ENCODE measurements at places on chromosomes 3 and 15.

DNA sequence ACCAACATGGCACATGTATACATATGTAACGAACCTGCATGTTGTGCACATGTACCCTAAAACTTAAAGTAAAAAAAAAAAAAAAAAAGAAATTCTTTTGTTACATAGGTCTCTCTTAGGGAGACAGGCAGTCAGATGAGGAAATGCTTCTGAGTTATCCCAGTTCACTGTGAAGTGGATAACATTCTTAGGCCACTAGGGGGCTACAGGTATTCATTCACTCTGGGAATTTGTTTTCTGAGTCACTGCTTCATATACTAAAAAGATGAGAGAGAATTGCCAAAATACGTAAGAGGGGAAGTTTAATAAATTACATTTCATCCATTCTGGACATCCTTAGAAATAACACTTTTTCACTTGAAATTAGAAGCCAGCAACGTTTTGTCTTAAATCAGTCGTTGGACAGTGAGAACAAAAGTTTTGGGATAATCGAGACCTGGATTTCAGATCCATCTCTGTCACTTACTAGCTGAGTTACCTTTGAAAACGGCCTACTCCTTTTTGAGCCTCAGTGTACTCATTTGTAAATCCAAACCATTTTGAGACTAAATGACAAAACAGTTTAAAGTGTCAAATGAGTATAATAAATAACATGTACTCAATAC lies 738.4 kb upstream of the ALCAM start:
- DNase-seq, result peak; percentile 77

GRCh38 chr3:108242776-108243175 lies 20.6 kb upstream of the IFT57 start:
- no peak for DNase-seq

GRCh38 chr15:77487469-77487842 lies 66.8 kb downstream of the HMG20A start:
- no peak for DNase-seq

- DNase-seq, result no peak
Measured at GRCh38 chr3:73136941-73137340, 75.5 kb downstream of the EBLN2 start.

- DNase-seq, result no peak
Measured at GRCh38 chr3:165839296-165840076, 2.3 kb upstream of the BCHE start.

GRCh38 chr3:127779747-127780146 lies 42.6 kb downstream of the MGLL start:
- no peak for DNase-seq

DNA sequence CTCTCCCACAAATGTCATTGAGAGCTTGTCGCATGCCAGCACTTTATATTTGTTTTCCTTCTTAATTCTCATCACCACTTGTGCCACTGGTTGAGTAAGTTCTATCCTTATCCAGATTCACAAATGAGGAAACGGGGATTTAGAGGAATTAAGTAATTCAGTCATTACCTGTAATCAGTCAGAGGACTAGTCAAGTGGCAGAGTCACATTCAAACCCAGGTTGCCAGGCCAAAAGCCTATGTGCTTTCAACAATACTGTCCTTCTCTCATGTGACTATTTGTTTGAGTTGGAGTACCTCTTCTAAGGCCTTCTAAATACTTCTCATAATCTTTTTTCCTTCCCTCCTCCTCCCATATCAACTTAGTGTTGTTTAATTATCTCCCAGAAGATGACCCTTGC lies 76.9 kb downstream of the THRB start:
- no peak for DNase-seq

DNA sequence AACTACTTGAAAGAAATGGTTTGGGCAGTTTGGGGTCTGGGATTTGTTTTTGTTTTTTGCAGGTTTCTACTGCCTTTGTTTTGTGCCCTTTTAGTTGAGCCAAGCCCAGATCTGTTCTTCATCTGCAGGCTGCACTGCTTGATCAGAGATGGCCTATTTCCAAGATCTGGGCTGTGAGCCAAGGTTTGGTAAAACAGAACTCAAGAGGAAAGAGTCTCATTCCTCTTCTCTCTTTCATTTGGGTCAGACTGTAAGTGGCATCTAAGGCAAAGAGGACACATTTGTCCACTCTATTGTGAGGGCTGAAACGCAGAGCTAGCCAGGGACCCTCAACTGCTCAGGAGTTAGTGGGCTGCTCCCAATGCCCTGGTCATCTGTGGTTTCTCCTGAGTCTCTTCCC lies 104.4 kb upstream of the UBE3A start:
- DNase-seq, result peak; percentile 69

- no peak for DNase-seq
Measured at GRCh38 chr15:35863655-35864054, 317.7 kb upstream of the DPH6 start.

GRCh38 chr15:98745179-98745578 lies 96.8 kb downstream of the IGF1R start:
- DNase-seq, result no peak

DNA sequence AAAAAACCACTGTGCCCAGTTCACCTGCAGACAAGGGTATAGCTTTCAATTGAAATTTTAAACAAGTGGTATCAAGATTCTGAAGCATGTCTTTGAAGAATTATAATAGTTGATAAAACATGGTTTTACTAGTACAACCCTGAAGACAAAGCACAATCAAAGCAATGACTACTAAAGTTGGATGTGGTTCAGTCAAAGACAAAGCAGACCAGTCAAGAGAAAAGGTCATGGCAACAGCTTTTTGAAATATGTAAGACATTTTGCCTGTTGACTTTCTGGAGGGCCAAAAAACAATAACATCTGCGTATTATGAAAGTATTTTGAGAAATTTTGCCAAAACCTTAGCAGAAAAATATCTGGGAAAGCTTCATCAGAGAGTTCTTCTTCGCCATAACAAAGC lies 1393.6 kb downstream of the SI start:
- no peak for DNase-seq

GRCh38 chr15:40449275-40449674 lies 8.5 kb downstream of the BAHD1 start:
- peak; percentile 46 for DNase-seq

DNA sequence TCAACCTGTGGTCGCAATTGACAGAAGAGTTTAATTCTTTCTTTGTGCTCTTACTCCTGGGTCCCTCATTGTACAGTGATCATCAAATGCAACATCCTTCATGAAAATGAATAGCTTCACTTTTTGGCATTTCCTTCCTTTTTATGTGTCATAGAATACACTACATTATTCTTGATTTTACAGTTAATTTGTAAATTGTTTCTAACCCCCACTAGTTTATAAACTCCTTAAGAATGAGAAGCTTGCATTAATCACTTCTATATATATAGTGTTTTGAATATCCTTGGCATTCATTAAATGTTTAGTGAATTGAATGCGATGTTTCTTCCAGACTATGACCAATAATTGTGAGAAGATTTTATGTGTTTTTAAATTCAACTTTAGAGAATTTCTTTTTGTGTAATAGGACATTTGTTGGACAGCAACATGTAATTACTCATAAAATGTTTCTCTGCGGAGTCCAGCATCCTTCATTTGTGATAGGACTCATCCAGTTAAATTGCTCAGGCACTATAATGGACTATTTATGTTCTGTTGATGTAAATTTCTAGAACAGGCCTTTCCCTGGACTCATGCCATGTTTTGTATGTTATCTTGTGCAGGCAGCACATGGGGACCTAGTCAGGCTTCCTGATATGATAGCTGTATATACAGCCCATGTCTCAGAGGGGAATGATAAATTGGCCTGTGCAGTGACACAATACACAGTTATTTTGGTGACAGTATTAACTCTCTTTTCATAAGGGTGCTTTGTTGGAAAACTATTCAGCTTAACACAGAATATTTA lies 51.3 kb downstream of the MBNL1 start:
- peak; percentile 48 for DNase-seq

DNA sequence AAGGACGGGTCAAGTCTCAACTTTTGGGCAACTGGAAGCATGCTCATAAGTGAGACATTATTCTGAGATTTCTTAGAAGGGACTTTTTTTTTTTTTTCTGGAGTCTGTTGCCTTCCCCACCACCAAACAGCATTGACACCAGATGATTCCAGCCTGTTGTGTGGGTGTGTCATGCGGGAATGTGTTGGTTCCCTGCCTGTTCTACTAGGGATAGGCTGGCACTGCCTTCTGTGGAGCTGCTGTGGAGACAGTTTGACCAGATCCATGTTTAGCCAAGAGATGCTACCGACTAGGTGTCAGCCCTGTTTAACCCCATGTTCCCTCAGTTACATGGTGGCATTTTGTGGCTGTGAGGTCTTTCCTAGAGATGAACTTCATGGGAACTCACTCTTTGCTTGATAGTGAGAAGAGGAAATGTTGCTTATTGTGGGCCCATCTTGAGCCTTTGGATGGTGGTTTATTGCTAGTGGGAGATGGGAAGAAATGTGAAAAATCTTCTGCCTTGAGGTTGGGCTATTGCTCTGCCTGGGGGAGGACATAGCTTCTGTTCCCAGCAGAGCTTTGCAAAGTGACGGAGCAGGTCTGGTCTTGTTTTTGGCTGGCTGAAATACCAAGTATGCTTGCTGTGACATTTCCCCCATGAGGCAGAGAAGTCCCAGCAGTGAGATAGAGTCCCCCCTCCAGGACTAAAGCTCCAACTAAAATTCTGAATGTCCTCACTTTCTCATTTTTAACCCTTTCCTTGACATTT lies 31.3 kb downstream of the TRAK1 start:
- peak; percentile 25 for DNase-seq

DNA sequence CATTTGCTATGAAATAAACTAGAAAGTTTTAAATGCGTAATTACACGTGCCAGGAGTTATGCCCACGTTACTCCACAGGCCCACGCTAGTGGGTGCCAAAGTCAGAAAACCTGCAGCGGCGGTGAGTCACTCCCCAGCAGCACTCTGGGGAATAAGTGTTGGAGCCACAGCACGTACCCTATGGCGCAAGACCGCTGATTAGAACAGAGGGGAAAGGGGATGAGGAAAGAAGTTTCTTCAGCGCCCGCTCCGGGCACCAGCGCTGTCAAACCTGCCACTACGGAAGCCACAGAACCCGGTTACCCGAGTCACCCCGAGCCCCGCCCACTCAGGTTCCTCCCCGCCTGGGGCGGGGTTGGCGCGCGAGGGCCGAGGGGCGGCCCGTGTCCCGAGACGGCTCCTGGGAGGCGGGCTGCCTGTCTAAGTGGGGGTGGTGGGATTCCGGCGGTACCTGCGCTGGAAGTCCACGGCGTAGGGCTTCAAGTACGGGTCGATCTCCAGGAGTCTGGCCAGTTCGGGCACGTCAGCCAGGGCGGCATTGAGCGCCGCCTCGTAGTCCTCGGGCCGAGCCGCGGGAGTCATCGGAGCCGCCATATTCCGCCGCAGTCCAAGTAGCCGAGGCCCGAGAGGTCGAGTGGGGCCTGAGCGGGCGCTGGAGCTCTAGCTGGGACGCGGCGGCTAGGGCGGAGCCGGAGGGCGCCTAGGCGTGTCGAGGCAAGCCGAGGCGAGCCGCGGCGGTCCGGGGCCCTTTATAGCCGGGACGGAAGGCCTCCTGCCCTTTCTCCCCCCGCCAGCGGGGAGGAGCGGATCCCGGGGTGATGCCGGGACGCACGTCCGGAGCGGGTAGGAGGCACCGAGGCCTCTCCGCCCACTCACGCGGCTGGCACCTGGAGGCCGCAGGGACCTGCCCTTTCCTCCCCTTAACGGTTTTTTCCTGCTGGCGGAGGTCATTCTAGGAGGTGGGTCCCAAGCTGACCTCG lies at the start of gene GBE1:
Gene GBE1 (minus strand): TSS at position 722 of the 980 bp plus-strand sequence. CDS start 128 bp downstream, at position 594.
- DNase-seq, result peak; percentile 97

DNA sequence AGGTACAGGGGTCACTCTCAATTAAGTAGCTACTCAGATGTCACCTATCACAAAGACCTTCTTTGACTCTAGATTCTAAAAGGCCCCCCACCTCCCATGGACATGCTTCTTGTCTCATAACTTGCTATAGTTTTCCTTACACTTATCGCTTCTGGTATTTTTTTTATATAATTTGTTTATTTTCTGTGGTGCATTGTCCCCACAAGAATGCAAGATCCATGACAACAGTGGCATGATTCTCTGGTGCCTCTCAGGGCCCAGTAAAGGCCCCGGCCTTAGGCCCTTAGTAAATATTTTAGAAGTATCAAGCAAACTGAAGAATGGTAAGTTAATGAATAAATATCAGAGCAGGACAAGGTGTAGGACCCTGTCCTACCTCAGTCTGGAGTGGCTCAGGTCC lies 248.6 kb downstream of the CBLB start:
- no peak for DNase-seq

DNA sequence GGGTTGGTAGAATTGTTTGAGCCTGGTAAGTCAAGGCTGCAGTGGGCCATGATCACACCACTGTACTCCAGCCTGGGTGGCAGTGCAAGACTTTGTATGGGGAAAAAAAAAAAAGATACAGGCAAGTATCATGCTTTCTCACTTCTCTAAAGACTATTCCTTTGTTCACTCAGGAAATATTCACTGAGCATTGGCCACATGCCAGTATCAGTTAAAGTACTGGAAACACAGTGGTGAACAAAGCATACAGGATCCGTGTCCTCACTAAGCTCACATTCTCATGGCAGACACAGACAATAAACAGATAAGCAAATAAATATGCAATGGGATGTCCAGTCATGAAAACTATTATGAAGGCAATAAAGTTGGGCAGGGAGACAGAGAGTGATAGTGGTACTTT lies 5.1 kb upstream of the MTHFS start:
- no peak for DNase-seq

- no peak for DNase-seq
Measured at GRCh38 chr3:186594591-186595113, 18.2 kb upstream of the AHSG start.

GRCh38 chr15:91032919-91033803 lies 10.8 kb upstream of the VPS33B start:
- no peak for DNase-seq

DNA sequence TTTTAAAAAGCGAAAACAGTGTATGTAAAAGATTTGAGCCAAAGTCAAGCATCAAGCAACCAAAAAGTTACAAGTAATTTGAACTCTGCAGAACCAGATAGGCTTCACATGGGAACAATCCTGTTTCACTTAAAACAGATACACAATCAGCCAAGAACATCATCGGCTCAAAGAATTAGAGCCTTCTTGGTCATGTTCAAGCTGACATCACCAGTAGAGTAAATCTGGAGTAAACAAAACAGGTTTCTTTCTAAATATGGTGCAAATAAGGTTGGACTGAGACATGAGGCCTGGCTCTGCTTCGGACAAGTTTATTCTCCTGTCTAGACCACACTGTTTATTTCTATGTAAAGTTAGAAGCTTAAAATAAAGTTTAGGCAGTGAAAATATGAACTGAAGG lies 116.0 kb downstream of the GMNC start:
- DNase-seq, result no peak

- no peak for DNase-seq
Measured at GRCh38 chr15:93165734-93166470, 76.9 kb upstream of the RGMA start.

Data from fibroblast of mammary gland (primary cell).